Stimulated activated CD8-positive, alpha-beta memory T cell treated with anti-CD3 and anti-CD28 coated beads, Interleukin-2, amount 100 ng/mL, for 1 hour (primary cell): ENCODE measurements at places on chromosomes 2 and 18.

GRCh38 chr18:68642003-68642402 lies 72.9 kb downstream of the TMX3 start:
- no peak for DNase-seq

GRCh38 chr2:120552800-120553481 lies 182.7 kb upstream of the GLI2 start:
- no peak for DNase-seq

GRCh38 chr2:239445771-239446524 lies 45.1 kb upstream of the HDAC4 start:
- DNase-seq = no peak

DNA sequence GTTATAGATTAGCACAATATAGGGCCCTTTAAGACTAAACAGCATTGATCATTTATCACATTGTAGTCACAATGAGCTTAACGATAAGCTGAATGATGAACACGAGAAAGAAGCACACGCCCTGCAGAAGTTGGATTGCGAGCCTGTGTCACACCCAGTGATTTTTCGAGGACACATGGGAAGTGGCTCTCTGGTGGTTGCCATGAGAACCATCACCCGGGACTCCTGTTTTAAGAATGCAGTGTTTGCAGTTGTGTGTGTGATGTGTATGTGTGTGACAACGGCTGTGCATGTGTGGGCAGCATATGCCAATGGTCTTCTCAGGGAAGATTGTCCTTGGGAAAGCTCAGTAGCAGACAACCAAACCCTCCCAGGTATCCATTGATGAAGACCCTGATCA lies 69.2 kb downstream of the PDCL3 start:
- no peak for DNase-seq

GRCh38 chr2:166610180-166610912 lies 116.3 kb upstream of the SCN7A start:
- no peak for DNase-seq

DNA sequence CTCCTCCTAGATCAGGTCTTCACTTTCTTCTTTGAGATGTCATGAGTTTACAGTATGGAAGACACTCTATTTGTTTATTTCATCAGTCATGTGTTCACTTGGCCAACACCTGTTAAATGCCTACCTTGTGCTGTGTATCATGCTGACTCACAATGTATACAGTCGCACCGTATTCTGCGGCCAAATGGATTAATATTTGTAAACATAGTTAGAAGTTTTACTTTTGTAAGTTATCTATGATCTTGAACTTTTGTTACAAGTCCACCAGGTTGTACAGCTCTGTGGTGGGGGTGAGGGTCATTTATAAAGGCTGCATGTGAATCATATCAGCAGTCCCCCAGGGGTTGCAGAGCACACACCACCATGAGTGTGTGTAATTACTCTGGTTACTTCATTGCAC lies 408.7 kb upstream of the NRP2 start:
- no peak for DNase-seq

DNA sequence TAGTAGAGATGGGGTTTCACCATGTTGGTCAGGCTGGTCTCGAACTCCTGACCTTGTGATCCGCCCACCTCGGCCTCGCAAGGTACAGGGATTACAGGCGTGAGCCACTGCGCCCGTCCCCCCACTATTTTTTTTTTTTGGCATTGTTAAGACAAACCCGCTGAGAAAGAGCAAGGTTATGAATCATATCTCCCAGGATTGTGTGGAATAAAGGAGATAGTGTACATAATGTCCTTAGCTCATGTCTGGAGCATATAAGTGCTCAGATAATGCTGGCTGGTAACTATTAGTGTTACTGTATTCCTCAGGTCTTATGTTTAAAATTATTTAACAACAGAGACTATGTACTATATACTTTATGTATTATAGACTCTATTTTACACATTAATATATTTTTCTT lies 36.0 kb downstream of the TTC27 start:
- no peak for DNase-seq

DNA sequence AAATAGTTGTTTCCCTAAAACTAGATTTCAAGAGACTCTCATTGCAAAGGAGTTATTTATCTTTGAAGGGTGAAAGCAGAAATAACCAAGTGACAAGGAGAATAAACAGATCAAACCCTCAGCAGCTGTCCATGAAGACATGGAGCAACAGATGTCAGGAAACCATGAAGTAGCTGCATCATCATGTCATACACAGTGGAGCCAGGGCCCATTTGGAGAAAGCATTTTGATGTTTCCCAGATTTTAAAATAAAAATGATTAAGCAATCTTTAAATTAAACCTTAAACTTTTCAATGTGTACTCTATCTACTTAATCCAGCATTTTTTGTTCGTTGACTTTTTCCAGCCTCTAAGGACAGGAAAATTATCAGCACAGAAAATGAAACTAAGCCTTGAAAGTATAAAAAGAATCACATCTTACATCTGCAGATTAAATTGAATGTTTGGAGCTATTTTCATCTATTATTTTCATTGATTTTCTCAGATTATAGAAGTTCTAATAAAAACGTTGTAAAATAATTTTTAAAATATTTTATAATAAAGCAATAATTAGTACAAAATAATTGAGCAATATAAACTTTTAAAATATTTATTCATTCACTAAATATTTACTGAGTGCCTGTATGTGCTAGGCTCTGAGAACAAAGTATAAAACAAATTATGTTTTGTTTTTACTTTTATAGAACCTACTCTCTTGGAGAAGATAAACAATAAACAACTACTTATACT lies 860.1 kb downstream of the BCL11A start:
- no peak for DNase-seq

- no peak for DNase-seq
These were observed 91.5 kb downstream of the LTBP1 start for GRCh38 chr2:33038230-33038629.

DNA sequence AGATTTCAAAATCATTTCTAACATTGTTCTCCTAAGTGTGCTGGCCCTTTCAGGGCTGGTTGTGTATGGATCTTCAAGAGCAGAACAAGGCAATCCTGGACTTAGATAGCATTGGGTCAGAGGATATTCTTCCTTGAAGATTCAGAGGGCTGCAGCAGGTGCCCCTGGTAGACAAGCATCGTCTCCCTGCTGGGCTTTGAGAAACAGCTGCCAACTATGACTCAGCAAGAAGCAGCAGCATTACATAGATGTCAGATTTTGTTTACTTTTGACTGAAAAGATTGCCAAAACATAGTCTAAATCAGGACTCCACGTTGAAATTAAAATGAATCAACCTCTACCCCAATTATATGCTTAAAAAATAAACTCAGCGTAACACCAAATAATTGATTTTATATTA lies 618.8 kb downstream of the SOCS6 start:
- no peak for DNase-seq

DNA sequence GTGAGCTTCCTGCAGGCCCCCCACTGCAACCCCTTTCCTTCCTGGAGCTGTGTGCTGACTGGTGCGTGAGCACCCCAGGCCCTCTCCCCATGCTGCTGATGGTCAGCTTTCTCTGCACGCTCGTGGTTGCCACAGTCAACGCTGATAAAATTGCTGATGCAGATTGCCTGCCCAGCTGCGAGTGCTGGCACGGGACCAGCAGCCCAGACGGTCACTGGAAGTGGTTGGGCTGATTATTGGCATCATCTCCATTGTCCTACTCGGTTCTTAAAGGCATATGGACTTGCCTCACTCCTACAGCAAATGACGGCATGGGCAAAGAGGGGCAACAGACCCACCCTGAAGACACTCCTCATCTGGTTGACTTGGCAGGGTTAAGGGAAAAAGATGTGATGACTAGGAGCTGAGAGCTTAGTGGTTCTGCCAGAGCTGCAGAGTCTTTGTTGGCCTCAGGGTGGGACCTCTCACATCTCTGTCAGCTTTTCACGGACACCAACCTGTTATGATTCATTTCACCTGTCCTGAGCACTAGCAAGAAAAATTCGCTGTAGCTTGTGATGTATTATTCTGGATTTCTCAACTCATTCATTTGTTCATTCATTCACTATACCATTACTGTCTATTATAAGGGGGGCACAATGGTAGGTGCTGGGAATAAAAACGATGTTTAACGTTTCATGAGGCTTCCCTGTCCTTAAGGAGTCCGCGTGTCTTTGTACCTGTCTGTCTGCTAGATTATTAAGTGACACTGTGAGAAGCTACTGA lies 38.4 kb downstream of the PAX8 start:
- no peak for DNase-seq

DNA sequence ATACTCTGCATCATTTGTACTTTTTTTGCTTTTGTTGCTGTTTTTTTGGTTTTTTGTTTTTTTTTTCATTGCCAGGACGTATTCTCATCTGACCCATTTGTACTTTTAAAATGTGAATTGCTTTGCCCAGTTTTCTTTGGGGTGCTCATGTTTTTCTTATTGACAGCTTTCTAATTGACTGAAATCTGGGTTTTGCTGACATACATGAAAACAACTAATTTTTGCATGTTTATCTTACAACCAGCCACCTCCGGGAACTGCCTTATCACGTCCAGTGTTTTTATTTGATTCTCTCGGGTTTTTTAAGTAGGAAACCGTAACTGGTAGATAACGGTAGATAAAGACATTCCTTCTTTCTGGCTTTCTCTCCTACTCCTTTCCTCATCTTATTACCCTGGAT lies 38.6 kb downstream of the SNORC start:
- DNase-seq = no peak

GRCh38 chr2:36405183-36405582 lies 49.6 kb downstream of the CRIM1 start:
- no peak for DNase-seq

DNA sequence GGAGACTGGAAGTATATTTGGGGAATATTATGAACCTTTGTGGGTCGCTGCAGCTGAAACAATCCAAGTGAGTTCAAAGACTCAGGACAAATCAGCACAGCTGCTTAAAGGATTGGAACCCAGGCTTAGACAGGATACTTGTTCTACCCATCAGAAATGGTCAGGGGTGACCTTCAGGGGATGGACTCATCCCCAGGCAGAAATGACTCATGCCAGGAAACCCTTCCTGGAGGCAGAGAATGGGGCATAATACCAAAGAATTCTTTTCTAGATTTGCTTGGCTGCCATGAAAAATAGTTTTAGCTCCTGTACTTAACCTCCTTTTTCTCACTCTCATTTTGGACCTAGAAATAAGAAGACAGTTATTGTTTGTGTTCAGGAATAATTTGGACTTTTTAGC lies 425.5 kb downstream of the TSN start:
- DNase-seq = no peak

DNA sequence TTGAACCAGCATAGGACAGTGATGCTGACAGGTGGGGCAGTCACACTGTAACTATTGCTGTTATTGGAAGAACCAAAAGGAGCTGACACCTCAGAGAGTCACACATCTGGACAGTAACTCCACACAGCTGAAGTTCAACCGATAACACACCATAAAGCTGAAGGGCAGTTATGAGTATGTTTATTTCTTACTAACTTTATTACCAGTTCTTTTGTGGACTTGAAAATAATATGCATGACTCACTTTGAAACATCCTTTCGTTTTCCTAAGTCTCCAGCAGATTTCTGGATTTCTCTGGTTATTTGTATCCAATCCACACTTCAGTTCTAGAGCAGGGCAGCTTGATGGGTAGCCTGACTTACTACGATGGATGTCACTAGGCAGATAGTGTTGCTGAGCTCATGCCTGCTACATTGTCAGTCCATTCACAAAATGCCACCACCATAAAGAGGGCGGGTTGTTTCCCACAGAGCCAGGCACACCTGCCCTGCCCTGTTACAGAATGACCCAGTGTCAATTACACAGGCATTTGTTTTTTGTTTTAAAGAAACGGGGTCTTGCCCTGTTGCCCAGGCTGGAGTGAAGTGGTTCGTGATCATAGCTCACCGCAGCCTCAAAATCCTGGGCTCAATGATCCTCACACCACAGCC lies 8.4 kb upstream of the AGBL5 start:
- no peak for DNase-seq
